ENCODE measurements at places on chromosomes 7 and 10.

DNA sequence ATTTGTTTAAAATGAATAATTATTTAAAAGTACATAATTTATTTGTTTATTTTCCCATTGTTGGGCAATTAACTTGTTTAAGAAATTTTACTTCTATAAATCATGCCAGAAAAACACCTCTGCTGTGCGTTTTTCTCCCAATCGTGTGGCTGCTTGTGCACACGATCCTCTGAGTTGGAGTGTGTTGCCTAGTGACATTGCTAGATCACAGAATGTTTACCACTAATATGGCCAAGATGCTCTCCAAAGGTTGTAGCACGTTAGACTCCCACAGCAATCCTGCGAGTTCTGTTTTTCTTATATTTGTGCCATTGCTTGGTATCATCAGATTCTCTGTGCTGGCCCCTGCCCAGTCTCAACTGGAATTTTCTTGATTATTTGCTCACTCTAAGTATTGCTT lies 207.1 kb upstream of the ADCY1 start:
- DNase-seq, result no peak

- DNase-seq, result no peak
Observed at GRCh38 chr7:157292770-157293412, 43.9 kb upstream of the DNAJB6 start.

- no peak for DNase-seq
Observed at GRCh38 chr10:78404296-78404695, 370.6 kb downstream of the RPS24 start.

DNA sequence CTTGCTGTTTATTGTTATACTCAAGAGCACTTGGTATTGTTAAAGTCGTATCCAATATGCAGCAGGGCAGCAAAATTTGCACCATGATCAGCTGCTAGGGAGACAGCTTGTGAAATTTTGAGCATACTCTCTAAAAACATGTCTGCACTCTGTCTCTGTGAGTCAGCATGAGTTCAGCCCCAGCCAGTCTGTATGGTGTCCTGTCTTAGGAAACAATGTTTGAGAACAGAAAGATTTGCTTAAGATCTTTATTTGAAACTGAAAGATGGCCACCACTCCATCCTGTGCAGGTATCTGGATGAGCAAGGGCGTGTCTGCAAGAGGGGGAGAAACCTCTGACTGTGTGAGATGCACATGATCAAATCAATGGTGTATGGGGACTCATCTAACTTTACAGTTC lies 97.1 kb downstream of the GNAI1 start:
- DNase-seq, result no peak

GRCh38 chr10:21317902-21318301 lies 207.6 kb downstream of the SKIDA1 start:
- no peak for DNase-seq

DNA sequence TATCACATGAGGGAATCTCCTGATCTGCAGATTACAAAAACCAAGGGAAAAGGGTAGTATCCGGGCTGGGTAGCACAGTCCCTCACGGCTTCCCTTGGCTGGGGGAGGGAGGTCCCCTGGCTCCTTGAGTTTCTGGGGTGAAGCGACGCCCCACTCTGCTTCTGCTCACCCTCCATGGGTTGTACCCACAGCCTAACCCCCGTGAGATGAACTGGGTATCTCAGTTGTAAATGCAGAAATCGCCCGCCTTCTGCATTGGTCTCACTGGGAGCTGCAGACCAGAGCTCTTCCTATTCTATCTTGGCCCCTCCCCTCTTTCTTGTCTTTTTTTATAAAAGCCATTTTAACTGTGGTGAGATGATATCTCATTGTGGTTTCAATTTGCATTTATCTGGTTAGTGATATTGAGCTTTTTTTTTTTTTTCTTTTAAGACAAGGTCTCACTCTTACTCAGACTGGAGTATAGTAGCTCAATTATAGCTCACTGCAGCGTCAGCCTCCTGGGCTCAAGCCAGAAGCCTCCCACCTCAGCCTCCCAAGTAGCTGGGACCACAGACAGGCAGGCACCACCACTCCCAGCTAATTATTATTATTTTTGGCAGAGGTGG lies 87.8 kb downstream of the ABCC2 start:
- DNase-seq, result no peak

- peak; percentile 82 for DNase-seq
Observed at GRCh38 chr7:5450549-5451327, 27.1 kb upstream of the TNRC18 start.

DNA sequence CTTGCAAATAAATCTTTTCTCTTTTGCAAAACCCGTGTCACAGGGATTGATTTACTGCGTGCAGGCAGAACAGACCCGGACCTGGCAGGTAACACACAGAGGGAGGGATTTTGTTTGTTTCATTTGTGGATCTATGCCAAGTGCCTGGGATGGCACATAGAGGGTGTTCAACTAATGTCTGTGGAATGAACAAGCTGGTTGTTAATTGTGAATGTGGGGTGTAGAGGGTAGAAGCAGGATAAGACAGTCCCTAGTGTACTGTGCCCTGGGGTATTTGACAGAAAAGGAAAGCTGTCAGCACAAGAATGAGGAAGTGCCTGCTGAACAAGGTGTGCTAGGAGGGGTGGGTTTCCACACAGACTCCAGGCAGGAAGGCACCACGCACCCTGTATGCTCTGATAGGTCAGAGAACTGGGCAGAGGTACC lies 331.8 kb downstream of the CALN1 start:
- no peak for DNase-seq

DNA sequence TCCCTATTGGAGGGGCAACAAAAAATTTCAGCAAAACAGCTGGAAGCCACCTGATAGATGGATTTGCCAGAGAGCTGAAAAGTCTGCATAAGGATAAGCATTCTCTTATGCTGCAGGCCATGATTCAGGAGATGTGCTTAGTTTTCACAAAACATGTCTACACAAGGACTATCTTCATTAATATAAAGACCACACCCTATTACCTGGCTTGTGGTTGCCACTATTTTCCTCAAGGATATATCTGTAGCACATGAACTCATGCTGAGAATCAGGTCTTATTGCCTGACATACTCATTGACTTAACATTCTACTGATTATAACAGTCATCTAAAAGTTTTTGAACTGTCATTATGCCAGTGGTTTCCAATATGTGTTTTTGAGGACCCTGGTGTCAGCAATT lies 7.1 kb upstream of the COL17A1 start:
- no peak for DNase-seq

- no peak for DNase-seq
Observed at GRCh38 chr10:31037749-31038148, 6.1 kb upstream of the ZNF438 start.

GRCh38 chr7:33516568-33516967 lies 387.2 kb downstream of the BBS9 start:
- DNase-seq, result no peak
